Esophagus muscularis mucosa (tissue), 4 donors: ENCODE measurements at places on chromosomes 4 and X. TPM values are rescaled to one million over a fixed set of nuclear protein-coding genes. Genes with fewer than 3 reads are reported as not detected.

- DNase-seq = no peak
Observed at GRCh38 chr4:68951078-68951805, at the start of gene UGT2A3. Gene UGT2A3, minus strand, starts transcription at chr4:68951804. Its CDS starts 44 bp downstream, at chr4:68951760.

DNA sequence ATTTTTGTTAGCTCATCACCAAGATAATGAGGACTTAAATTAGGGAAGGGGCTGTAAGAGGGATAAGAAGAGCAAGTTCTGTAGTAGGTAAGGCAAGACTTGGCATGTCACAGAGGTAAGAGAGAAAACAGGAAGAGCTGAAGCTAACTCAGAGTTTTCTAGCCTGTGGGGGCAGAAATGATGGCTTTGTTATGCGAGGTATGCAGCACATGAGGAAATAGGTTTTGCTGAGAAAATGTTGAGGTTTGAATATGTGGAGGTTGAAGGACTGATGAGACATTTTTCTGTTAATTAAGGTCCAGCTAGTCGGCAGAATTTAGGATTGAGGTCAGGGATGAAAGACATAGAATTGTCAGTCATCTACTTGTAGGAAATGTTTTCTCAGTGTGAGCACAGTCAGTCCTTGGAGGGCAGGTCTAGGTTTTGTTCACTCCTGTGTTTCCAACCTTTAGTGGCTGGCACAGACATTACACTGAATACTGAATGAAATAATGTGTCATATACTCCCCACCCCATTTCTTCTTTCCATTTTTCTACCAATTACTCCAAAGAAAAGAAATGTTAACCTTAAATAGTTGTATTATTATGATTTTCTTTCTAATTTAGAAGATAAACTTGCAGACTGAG is 154.0 kb upstream of the AADAT start:
- no peak for DNase-seq

- DNase-seq = no peak
Observed at GRCh38 chr4:7803992-7804755, 135.5 kb downstream of the AFAP1 start.

DNA sequence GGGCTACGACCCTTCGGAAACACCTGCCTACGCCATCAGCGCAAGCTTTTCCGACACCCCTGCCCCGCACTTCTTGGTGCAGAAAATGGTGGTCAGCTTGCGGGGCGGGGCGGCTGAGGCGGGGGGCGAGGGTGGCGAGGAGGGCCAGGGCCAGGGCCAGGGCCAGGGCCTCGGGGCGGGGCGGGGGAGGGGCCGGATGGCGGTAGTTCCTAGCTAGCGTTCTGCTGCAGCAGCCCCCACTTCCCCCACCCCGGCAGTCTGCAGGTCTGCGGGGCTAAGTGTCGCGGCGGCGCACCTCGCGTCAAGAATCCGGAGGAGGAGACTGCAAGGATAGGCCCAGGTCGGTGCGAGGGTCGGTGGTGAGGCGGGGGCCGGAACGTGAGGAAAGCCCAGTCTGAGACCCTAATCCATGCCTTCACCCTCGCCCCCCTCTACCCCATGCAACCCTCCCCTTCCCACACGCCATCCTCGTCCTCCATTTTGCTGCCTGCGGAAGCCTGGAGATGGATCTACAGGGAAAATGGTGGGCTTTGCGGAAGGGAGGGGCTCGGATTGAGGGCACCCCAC is 600 bp downstream of the BEX4 start:
- no peak for DNase-seq

- no peak for DNase-seq
Observed at GRCh38 chrX:46929439-46930261, 17.4 kb downstream of the JADE3 start.

DNA sequence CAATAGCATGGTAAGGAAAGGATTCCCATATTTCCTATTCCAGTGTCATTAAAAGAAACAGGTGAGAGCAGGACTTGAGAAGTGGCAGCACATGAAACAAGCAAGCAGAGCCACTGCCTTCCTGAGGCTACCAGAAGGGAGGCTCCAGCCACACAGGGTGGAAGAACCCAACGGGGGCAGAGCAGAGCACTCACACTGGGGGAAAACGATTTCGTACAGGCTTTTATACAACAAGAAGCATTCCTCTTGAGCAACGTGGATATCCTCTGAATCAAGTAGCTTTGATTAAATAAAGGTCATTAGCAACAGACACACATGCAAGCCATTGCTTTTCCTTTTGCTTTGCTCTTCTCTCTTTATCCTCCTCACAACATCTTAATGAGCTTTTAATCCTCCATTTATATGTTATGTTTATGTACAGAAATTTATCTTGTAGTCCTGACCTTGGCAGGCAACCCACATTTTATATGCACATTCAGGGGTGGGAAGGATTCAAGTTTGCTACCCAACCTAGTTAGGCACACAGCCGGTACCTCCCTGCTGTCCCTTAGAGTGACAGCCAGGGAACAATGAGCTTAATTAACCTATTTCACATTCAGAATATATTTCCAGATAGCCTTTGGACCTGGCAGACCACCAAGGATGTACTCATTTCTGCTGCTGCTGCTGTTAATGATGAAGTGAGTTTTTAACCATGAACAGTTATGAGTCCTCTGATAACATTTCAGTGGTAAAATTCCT is 202.1 kb downstream of the ARHGAP24 start:
- DNase-seq = no peak

DNA sequence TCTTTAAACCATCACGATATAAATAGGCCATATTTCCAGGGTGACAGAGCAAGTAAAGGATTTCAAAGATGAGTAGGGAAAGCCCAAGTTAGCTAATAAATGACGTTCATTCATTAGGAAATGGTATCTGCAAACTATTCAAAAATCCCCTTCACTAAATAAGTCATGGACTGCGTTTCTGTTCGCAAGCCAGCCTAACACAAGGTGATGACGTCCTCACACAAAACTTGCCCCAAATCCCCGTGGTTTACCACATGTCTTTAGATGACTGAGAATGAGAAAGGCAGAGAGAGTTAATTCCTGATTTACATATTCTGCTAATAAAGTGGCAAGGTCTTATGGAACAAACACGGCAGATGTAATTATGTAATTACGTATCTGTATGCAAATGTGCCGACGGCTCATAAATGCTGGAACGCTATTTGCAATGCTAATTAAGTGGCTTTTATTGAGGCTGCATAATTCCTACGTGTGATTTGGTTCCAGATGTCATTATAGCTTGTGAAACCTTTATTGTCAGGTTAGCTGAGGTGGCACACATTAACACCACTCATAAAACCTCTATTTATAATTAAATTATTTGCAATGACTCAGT is 437.7 kb upstream of the FRG1 start:
- DNase-seq = no peak

DNA sequence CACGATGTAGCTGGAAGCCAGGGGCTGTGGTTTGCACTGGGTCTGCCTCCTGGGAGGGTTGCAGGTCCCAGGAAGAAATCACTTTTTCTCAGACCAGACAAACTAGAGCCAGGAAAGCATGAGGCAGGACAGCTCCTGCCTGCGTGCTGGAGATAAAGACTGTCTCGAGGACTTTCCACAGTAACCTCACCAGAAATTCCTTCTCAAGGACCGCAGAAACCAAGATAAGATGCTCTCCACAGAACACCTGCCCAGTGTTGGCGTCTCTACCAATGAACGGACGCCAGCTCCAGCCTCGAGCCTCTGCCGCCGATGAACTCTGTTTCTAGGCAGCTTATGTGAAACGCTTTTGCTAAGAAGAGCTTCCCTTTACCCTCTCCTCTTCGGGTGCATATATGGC is 76.9 kb upstream of the AFAP1 start:
- DNase-seq = no peak

- DNase-seq = no peak
Observed at GRCh38 chrX:145190801-145191389, 56.4 kb upstream of the SPANXN1 start.

- no peak for DNase-seq
Observed at GRCh38 chr4:2789793-2790582, 2.9 kb upstream of the SH3BP2 start.

- no peak for DNase-seq
Observed at GRCh38 chr4:110484767-110485166, 8.8 kb downstream of the ENPEP start.

GRCh38 chr4:109908731-109909130 is 4.0 kb upstream of the EGF start:
- no peak for DNase-seq

DNA sequence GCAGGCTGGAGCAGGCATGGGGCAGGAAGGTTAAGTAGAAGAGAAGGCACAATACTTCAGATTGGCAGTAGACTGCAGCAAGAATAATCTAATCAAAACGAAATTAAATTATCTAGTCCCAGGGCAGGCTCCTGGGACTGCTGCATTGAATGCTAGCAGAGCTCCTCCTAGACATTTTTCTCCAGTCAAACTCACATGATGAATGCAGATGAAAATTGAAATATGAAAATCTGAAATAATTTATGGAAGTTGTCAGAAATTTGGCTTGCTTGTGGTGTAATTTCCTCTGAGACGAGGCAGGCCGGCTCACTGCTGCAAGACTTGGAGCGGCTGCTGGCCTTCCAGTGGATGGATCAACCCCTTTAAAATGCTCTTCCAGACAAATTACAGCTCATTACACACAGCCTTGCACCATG is 78.0 kb upstream of the TMEM33 start:
- no peak for DNase-seq

DNA sequence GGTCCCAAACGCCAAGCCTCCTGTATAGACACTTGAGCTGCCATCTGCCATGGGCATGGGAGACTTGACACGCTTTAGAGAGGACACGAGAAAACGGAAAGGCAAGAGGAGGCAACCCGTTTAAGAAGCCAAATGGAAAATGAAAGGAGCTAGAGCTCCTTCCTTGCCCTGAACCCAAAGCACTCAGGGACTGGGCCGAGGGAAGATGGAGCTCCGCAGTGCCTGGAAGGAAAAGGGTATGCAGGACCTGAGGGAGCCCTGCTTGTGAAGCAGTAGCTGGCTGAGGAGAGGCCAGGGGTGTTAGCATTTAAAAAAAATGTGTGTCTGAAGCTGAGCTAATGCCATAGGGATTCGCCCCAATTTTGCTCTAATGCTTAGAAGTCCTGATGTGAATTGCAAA is 15.1 kb downstream of the MCF2 start:
- DNase-seq = no peak

- no peak for DNase-seq
Observed at GRCh38 chrX:129139837-129140598, 383.3 kb downstream of the SMARCA1 start.

DNA sequence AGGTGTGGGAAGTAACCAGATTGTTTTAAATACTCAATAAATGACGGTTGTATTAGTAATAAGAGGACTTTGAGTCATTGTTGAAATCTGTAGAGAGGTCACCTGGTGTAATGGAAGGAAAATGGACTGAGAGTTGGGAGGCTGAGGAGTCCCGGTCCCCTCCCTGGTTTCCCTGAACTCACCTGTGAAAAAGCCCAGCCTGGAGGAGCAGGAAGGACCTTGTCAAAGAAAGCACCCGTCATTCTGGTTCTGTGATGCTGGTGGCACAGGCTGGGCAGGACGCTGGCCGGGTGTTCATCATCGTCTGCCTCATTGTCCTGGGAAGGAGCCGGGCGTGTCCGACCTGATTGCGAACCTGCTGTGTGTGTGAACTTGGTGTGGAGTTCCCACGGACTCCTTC is 70.8 kb downstream of the SORCS2 start:
- DNase-seq = no peak

DNA sequence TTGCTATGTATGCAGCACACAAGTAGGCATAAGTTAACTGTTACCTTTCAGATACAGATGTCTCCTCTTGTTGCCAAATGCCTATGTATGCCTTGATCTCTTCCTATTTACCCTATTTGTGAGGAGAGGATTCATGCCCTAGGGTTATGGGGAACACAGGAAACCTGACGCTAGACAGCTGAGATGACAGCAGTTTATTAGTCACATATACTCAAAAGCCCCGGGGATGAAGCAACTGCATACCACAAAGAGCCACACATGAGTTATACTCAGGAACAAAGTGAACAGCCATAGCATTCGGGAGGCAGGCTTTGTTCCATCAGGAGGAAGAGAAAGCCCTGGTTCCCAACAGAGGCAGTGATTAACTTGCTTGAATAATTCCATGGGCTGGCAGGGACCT is 1011.7 kb upstream of the PCDH7 start:
- DNase-seq = no peak

GRCh38 chrX:43349363-43349762 is 306.7 kb upstream of the MAOA start:
- no peak for DNase-seq

GRCh38 chr4:180059216-180059881 is 2183.9 kb upstream of the TENM3 start:
- no peak for DNase-seq

GRCh38 chrX:13287816-13288215 is 32.0 kb downstream of the ATXN3L start:
- no peak for DNase-seq

GRCh38 chr4:56505269-56506130 is at the start of gene ARL9:
Gene ARL9, plus strand, starts transcription at chr4:56505791. Its CDS starts 72 bp downstream, at chr4:56505863.
- no peak for DNase-seq

GRCh38 chr4:111883557-111883999 is 261.7 kb upstream of the FAM241A start:
- no peak for DNase-seq

DNA sequence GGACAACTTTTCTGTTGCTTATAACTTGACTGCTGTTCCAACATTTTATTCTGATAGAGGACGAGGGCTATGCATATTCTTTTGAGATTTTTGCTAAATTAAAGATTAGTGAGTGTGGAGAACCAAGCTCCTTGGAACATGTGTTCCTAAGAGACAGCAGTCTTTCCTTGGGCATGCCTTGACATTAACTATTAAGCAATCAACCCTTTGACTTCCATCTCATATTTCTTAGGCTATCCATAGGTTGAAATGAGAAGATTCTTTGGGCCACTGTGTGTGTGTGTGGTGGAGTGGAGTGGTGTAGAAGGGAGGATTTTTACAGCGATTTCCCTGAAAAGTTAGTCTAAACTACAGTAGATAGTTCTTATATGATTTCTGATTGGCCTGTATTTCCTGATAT is 127.4 kb upstream of the POF1B start:
- no peak for DNase-seq

GRCh38 chrX:132292793-132293192 is 73.5 kb upstream of the RAP2C start:
- no peak for DNase-seq

The HTATSF1 gene
- 58.1 TPM for total RNA-seq

The RBM47 gene
- 29.1 TPM for total RNA-seq

The RCHY1 gene
- 19.1 TPM for total RNA-seq

The GPM6B gene
- total RNA-seq = 37.8 TPM

The DSPP gene
- not detected for total RNA-seq

The S100P gene
- total RNA-seq = not detected

The TRIM61 gene
- total RNA-seq = 1.2 TPM

The DUX4 gene
- not detected for total RNA-seq

The MTTP gene
- total RNA-seq = 0.57 TPM

The OTUD6A gene
- total RNA-seq = not detected

The GAGE1 gene
- total RNA-seq = not detected

The GAGE12H gene
- not detected for total RNA-seq

The NOA1 gene
- total RNA-seq = 29.7 TPM

The DEFB131A gene
- not detected for total RNA-seq
